Stimulated activated effector memory CD8-positive, alpha-beta T cell treated with anti-CD3 and anti-CD28 coated beads, Interleukin-12 subunit alpha, Interleukin-12 subunit beta, amount 100 ng/mL, for 72 hours (primary cell): ENCODE measurements at places on chromosomes 3 and 15.

GRCh38 chr3:107690522-107691138, 167.9 kb downstream of the BBX start:
- no peak for DNase-seq

- no peak for DNase-seq
These were observed 90.7 kb downstream of the TMEM266 start for GRCh38 chr15:76150513-76150912.

GRCh38 chr3:59925946-59926345, 876.1 kb upstream of the CFAP20DC start:
- DNase-seq = no peak

- DNase-seq = no peak
These were observed 60.6 kb upstream of the GATA2 start for GRCh38 chr3:128553560-128553959.

DNA sequence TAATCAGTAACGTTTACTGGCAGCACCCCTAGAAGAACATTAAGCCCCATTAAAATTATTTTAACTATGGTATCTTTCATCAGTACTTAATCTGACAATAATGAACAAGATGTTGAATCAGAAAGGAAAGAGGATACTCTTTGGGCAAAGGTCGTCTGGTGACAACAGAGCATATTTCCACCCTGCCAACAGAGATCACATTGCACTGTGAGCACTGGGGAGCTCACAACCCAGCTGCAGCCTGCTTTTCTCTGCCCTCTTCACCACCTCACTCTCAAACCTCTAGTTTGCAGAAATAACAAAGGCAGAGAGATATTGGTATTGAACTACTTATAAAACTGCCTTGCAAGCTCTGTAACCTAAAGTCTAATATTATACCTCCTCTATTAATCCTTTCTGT, 130.0 kb downstream of the FBN1 start:
- no peak for DNase-seq

DNA sequence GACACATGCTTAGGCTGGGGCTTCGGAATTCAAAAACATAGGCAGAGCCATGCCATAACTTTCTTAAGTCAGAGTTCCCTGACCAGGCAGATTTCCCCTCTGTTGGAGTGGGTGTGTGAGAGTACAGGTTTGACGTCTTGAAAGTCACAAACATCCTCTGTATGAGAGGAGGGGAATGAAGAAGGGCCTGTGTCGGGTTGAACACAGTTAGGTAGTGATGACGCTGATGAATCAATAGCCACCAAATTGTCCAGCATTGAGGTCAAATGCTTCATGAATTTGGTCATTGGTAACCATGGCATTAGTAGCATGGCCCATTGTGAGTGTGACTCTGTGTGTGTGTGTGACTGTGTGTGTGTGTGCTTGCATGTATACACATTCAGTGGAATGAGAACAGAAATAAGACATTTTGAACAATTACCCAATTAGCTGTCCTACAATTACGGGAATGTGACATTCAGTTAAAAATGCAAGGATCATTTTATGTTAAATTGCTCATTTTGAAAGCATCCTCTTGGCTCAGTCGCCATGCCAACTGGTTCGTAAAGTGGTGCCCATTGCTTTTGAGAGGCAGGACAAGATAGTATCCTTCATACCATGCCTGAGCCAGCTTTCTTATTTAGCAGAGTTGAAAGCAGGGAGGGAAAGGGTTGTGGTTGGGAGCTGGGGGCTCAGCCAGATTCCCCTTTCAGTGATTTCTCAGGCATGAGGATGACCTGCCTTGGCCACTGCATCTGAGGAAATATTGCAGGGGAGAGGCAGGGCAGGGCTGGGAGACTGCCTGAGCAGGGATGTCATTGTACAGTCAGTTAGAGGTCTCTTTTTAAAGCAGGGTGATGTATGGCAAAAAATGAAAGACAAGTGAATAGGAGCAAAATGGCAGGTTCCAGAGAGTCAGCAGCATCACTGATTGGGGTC, 35.4 kb downstream of the RBP2 start:
- no peak for DNase-seq

- peak; percentile 83 for DNase-seq
These were observed 37.6 kb downstream of the VIPR1 start for GRCh38 chr3:42539871-42540714.

DNA sequence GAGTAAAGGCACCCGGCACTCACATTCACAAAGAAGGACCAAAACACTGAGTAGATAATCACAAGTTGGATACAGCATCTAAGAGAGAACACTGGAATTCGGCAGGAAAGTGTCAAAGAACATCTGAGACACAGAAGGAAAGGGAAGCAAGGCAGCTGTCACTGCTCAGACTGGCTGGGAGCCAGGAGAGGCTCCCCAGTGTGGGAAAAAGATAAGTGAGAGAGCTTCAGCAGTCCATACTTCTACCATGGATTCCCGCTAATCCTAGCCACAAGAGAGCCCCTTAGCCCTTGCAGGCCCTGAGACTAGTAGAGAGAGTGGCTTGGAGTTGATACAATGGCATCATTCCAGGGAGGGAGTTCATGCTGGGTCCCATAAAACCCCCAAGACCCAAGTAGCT, 36.7 kb upstream of the CP start:
- DNase-seq = no peak

- no peak for DNase-seq
These were observed 14.0 kb upstream of the ZCWPW2 start for GRCh38 chr3:28334552-28334951.

GRCh38 chr3:61771976-61772375, 210.6 kb downstream of the PTPRG start:
- DNase-seq = no peak

DNA sequence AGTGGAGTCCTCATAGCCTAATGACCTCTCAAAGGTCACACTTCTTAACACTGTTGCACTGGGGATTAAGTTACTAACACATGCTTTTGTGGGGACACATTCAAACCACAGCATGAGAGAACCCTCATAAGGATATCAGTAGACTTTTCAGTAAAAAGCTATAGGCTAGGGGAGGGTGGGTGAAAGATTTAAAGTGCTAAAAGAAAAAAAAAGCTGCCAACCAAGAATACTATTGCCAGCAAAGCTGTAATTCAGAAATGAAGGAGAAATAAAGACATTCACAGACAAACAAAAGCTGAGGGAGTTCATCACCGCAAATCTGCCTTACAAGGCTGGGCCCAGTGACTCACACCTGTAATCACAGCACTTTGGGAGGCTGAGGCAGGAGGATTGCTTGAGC, 50.4 kb upstream of the PRSS50 start:
- no peak for DNase-seq

- no peak for DNase-seq
These were observed 254.4 kb upstream of the ZPLD1 start for GRCh38 chr3:102180280-102180931.

GRCh38 chr3:154954757-154955156, 125.4 kb upstream of the MME start:
- no peak for DNase-seq

DNA sequence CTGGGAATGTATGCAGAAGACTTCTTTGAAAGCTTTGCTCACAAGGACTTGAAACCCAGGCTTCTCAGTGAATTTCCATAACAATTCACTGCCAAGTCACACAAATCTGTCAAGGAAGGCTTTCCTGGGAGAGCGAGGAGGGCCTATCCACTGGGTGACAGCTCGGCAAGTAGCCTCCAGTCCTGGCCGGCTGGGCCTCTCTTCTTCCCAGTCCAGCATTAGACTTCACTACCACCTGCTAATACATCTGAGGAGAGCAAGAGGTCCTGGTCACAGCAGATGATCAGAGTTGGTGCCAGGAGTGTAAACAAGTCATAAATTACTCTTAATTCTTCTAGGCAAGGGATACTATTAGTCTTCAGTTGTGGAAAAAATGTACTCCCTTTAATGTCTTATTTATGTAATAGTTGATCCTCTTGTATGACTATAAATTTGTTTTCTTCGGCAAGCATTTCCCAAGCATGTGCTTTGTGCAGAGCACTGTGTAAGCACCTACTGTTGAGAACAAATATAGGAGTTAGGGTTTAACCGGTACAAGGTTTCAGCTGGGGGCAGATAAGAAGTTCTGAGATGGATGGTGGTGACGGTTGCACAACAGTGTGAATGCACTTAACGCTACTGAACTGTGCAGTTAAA, 162.9 kb downstream of the VGLL4 start:
- DNase-seq = no peak

- no peak for DNase-seq
These were observed 591.5 kb upstream of the ADAMTS9 start for GRCh38 chr3:65279225-65279782.

DNA sequence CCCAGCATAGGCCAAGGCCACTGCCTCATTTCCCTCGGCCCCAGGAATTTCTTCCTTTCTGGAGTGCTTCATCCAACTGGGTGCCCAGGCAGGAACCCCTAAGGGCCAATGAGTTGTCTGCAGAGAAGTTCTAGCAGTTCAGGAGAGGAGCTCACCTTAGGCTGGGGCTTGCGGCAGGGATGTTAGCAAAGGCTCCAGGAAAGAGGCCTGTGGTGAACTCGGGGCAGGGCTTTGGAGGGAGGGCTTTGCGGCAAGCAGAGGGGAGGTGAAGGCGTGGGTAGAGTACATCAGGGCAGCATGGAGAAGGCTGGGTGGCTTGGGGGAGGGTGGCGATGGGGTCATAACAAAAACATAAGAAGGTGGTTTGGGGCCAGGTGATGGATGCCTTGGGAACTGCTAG, 1.1 kb downstream of the GHRL start:
- DNase-seq = no peak

GRCh38 chr3:30893678-30894325, 659 bp downstream of the GADL1 start:
- DNase-seq = no peak

DNA sequence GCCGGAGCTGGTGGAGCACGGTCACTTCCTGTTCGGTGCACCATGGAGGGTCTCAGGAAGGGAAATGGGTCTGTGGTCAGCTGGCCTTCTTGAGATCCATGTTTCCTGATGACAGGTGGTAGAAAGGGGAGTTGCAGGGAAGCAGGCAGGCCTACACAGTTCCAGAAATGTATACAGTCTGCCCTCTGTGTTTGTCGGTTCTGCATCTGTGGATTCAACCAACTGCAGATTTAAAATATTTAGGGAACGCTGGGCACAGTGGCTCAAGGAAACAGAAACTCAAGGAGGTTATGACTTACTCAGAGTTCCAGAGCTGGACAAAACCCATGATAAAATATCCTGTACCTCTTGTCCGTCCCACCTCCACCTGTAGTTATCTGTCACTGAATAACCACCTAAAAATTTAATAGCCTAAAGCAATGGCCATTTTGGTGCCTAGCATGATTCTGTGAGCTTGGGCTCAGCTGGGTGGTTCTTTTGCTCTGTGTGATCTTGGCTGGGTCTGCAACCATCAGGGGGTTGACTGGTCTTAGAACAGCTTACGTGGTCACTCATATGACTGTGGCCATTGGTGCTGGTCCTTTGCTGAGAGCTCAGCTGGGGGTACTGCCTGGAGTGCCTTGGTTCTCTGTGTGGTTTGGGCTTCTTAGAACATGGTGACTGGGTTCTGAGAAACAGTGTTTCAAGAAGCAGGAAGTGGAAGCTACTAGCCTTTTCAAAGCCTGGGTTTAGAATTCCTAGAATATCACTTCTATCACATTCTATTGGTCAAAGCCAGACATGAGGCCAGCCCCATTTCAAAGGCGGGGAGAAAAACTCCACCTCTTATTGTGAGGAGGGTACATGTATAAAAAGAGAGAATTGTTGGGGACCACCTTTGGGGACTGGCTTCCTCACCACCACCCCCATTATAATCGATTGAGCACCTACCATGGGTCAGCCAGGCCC, 239.7 kb upstream of the BHLHE40 start:
- no peak for DNase-seq
